ENCODE measurements at places on chromosomes 13 and 19. TPM values are rescaled to one million over a fixed set of nuclear protein-coding genes. Genes with fewer than 3 reads are reported as not detected.

DNA sequence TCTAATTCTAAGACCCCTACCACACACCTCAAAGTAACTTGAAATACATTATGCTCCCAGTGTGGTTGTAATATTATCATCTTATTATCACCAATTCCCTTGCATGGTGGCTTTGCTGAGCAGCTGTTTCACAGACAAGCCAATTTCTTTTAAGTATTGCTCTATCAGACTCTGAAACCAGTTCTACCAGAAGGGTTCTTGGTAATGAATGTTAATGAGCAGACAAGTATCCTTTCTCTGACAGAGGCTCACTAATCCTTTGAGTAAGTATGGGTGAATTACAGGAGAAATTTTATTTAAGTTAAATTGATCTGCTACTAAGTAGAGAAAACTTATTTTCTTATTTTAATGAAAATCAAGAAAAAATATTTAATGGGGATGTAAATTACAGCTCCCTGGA is 326.0 kb downstream of the GPC6 start:
- DNase-seq: no peak

DNA sequence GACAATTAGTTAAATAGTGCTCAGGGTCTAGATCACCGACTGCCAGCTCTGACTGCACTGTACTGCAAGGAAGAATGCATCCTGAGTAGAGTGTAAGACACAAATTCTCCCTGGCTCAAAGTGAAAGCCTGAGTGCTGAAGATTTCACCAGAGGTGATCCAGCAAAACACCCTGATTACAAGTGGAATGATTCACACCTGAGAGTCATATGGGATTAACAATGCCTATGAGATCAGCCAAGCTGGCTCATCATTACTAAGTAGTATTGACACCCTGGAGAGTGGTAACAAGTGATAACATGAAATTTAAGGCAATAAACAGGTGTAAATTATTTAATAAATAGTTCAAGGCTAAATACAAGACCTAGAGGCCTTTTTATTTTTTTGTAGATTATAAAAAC is 403.8 kb upstream of the PRR20A start:
- DNase-seq: peak; percentile 69

GRCh38 chr13:25932365-25932764 is 119.5 kb downstream of the SHISA2 start:
- no peak for DNase-seq

DNA sequence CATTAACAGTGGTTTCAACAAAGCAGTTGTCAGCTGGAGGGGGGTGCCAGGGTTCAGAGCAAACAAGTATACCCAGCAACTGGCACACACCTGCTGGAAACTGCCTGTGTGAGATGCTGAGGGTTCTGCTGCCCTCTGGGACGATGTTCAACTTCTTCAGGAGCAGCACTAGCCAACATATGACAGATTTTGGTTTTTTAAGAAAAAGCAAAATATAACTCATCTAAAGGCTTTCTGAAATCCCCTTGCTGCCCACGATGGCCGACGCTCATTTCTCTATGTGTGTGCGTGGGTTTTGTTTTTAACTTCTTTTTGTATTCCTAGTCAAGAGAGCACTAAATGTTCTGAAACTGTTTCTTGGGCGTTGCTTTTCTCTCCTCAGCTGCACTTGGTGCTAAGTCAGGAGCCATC is 79.9 kb downstream of the MRPL57 start:
- no peak for DNase-seq

DNA sequence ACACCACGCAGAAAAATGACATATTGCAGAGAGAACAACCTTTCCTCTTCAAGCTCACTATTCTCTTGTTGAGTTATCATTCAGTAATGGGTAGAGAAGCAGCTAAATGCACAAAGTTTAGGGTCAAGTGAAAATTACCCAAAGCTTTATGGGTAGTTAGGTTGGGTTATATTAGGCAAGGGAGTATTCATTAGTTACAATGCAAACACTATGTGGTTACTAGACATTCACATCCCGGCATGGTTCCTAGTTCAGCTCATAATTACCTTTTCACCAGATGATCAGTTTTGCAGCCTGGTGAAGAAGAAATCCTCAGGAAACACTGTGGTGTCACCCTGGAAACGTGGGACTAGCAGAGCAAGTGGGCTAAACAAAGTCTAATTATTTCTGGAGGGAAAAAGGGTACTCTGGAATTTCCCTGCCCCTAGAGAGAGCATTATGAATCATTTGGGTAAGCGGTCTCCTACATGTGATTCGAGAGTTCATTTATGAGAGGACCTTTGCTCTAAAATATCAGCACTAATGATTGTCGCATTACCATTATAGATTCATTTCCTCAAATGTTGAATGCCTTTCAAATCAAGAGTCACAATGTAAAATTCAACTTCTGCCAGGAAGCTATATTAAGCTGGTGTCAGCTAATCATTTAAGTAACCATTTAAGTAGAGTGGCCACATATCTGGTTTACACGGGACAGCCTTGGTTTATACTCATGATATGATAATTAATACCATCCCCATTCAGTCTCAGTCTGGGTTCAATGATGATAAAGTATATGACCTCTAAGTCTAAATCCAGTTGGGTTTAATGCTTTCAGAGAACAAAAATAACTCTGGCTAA is 1208.0 kb downstream of the DIAPH3 start:
- no peak for DNase-seq

DNA sequence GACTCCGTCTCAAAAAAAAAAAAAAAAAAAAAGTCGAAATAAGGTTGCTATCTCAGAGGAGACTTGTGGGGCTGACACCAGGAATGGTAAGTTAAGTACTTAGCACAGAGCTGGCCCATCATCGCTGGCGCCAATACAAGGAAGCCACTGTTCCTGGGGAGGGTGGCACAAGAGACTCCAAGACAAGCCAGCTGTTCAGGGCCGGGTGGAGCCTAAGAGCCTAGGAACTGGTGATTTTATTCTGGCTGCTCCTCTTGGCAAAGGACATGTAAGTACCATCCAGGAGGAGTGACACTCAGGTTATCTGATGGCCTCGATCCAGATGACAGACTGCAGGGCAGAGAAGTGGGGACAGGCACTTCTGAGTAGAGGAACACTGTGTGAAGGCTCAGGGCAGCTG is 3.8 kb downstream of the ELOF1 start:
- DNase-seq: no peak

GRCh38 chr19:17303940-17304267 is 679 bp upstream of the ABHD8 start:
- no peak for DNase-seq

DNA sequence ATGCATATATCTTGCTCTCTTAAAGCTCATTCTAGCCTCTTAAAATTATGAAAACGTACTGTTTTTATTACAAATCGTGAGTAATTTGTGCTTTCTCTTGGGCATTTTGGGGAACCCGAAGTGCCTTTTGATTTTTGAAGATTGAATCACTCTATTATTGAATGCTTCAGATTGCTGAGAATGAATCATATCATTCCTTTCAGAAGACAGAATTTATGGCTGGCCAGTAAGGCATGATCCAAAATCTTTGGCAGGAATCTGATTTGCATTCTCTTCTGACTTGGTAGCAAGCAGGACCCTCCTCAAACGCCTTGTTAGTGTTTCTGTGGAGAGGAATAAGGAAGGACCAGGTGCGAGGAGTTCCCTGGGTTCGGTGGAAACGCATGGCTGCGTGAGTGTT is 49.5 kb downstream of the STARD13 start:
- DNase-seq: no peak

GRCh38 chr13:21330126-21330861 is 128.8 kb downstream of the ZDHHC20 start:
- no peak for DNase-seq

GRCh38 chr13:111480976-111481375 is 160.5 kb downstream of the TEX29 start:
- DNase-seq: no peak

DNA sequence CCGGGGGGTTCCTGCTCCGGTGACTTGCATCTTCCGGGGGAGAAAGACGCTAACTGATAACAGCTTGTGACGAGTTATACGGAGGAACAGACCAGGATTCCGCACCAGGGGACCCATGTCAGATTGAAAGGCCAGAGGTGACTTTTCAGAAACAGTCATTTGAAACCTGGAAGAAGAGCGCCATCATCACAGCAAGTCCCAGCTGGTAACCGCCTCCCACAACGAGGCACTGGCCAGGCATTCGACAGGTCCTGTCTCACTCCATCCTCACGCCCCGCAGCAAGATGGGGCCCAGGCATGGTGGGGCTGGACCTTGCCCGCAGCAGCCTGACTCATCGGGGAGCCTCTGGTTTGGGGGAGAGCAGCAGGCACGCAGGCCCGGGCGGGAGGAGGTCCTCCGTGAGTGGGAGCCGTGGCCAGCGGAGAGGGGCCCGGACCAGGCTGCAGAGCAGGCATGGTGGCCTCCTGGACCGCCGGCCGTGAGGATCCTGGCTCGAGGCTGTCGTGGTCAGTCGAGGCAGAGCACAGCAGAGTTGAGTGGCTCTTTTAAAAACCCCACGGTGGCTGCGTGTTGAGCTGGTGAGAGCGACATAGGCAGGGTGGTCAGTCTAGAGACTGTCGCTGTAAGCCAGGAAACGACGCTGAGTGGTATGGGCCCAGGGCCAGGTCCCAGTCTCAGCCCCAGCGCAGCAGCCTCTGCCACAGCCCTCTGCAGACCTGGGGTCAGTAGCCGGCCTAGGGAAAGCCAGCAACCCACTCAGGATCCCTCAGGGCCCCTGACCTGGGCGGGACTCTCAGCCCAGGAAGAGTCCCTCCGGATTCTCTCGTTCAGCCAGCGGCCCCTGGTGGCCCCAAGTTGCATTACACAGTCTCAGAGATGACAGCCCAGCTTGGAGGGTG is 94.9 kb upstream of the MCF2L start:
- DNase-seq: peak; percentile 39

DNA sequence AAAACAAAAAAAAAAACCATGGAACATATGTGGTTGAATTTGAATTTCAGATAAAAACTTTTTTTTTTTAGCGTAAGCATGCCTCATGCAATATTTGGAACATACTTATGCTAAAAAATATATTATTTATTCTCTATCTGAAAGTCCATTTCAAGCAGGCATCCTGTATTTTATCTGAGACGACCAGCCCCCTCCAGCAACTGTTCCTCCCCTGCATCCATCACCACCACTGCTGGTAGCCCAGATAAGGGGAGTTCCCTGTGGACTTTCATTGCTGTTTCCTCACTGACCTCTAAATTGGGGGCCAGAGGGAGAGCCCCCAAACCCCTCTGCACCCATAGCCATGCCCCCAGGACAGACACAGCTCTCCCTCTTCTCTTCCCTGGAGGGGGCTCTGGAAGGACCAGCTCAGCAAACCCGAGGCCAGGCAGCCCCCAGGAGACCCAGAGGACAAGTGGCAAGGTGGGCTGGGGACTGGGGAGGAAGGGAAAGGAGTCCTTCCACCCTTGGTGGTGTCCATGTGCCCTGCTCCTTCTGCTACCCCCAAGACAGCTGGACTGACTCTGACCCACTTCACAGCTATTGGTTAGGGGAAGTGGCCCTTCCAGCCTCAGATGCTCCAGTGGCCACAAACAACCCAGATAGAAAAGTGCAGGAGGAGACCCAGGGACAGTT is 6.6 kb upstream of the SIGLEC12 start:
- DNase-seq: no peak

DNA sequence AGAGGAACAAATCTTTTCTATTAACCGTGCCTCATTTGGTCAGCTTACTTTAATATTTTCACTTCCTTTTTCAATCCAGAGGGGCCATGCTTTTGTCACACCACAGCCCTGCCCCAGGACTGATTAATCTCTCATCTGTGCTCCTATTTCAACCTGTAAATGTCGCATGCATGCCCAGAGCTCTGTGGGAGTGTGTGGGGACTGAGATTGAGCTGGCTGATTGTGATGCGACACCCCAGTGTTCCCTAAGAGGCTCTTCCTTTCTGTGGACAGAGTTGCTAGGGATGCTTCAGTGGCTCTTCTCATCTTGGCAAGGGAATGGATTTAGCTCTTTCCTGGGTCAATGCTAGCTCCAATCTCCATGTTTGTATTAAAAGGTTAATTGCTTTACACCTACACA is 249.6 kb downstream of the TDRD3 start:
- DNase-seq: no peak

- DNase-seq: no peak
These were observed 19.8 kb upstream of the CEACAM4 start for GRCh38 chr19:41646589-41647204.

DNA sequence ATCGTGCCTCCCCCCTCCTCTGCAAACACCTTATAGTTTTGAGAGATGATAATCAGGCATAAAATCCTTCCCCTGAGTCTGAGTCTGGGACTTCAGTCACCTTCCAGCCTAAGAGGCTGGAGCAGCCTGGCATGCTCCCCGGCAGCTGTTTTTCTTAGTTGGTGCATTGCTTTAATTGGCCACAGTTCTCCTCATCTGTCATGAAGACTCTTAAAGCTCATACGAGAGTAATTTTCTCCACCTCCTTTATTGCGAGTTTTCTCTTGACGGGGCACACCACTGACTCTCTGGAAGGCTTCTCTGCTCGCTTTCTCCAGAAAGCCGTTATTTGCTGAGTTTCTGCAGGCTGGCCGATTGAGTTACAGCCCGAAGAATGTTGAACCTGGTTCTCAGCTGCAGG is 310.5 kb downstream of the ATP8A2 start:
- DNase-seq: no peak

DNA sequence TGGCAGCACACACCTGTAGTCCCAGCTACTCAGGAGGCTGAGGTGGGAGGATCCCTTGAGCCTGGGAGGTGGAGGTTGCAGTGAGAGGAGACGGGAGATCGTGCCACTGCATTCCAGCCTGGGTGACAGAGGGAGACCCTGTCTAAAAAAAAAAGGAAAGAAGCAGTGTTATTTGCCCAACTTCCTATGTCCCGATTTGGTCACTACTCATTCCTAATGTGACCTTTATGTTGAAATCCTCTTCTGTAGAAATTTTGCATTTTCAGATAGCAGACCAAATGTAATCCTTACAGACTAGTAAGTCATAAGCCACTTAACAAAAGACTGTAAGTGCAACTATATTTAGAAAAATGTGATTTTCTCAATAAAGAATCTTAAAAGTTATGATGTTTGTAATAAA is 18.2 kb upstream of the STK24 start:
- no peak for DNase-seq

DNA sequence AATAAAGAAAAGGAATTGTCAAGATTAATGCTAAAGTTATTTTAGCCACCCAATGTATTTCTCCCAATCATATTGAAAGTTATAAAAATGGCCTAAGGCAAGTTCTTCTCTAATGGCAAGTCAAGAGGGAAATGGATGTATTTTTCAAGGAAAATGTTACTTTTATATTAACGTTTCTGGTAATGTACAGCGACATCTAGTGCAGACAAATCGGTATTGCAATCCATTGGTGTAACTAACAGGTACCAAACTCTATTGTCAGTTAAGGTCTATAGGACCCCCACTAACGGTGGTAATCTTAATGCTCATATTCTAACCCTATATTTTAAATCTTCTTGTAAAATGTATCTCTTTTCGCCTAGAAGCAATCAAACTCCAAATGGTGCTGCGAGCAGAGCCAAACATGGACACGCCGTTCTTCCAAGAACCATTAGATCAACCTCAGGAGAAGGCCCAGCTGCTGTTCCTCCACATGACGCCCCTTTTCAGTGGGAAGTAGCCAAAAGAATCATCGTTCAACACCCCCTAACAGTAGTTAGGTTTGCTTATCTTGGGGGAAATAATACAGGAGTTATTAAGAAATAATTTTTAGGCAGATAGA is 98.5 kb upstream of the PABPC3 start:
- no peak for DNase-seq

Gene APOC1
- 7.2 TPM for total RNA-seq

Gene KLK3
- total RNA-seq: not detected

Gene GRIN3B
- 1.7 TPM for total RNA-seq

Gene TINCR
- total RNA-seq: 0.46 TPM

Gene SKA3
- 23.4 TPM for total RNA-seq

Gene NLRP5
- total RNA-seq: not detected

Gene ELSPBP1
- total RNA-seq: not detected
